ENCODE measurements at places on chromosomes 3 and 15.
A peak's percentile ranks its signal among the peaks of the same experiment; 100 is the strongest.

- DNase-seq: no peak
Measured at GRCh38 chr3:151751161-151751560, 17.4 kb downstream of the AADACL2 start.

- DNase-seq: no peak
Measured at GRCh38 chr3:133983576-133984560, 45.9 kb downstream of the SLCO2A1 start.

DNA sequence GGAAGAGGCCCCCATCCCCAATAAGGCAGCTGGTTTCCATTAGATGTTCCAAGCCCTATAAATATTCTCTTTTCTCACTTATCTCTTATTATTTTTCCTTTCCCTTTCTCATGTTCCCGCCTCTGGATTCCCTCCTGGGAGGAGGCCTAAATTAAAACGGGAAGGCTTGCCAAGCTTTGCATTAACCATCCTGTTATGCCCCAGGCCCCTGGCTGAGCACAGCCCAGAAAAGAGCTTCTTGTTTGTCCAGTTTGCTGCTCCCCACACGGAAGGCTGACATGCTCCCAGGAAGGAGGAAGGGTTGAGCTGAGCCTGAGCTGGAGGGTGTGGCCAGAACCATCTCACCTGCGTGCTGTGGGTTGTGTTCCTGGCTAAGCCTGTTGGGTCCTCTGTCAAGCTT, 63.1 kb upstream of the BOC start:
- DNase-seq: no peak

DNA sequence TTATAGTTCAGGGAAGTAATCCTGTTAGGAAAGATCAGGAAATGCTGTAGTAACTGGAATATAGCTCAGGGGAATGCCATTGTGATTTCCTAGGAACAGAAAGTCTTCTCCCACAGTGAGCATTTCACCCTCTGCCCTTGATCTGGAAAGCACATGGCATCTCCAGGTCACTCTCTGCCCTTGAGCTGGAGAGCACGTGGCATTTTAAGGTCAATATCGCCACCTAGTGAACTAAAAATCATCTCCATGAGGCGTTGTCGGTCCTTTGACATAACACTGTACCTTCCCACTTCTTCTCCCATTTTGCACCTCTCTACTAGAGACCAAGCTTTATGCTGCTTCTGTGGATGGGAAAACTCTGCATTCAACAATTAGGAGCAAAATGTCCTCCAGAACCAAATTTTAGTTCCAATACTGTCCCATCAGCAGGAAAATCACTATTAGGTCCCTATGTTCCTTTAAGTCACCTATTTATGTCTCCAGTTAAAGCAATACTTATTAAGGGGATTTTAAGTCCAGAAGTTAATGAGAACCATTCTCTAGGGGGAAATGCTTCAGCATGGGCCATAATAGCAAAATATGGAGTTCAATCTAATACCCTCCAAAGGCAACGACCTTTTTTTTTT, 54.7 kb upstream of the GK5 start:
- DNase-seq: peak; percentile 37

- no peak for DNase-seq
Measured at GRCh38 chr3:22141769-22142168, 390.8 kb upstream of the ZNF385D start.

DNA sequence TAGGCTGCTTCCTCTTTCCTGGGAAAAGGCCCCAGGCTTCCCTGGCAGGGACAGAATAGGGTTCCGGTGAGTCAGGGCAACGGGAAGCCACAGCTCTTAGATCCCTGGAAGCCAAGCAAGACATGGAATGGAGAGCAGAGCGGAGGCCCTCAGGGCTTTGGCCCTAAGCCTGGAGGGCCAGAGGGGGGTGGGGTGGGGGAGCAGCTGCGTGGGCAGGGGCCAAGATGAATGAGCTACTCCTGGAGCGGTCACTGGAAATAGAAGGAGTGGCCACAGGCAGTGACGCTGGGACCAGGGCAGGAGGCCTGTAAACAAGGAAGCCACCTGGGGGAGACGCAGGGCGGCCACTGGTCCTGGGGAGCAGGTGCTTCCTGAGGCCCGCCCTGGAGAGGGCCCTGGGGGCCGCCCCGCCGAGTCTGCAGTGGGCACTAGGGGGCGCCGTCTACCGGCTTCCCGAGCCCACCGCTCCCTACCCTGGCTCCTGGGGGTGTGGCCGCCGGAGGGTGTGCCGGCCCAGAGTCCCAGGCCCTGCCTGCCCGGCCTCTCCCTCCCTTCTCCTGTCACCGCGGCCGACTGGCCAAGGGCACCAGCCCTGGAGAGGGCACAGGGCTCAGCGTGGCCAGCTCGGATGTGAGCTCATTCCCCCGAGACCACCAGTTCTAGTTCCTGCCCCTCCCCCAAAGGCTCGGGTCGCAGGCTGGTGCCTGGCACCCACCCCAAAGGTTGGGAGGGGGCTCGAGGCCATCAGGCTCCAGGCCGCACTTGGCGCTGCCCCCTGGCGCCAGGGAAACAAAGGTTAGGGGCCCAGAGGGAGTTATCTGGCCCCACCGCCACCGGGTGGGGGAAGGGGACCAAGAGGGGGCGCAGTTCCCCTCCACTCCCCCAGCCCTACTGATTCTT, 12.1 kb downstream of the VPS18 start:
- DNase-seq: peak; percentile 75

DNA sequence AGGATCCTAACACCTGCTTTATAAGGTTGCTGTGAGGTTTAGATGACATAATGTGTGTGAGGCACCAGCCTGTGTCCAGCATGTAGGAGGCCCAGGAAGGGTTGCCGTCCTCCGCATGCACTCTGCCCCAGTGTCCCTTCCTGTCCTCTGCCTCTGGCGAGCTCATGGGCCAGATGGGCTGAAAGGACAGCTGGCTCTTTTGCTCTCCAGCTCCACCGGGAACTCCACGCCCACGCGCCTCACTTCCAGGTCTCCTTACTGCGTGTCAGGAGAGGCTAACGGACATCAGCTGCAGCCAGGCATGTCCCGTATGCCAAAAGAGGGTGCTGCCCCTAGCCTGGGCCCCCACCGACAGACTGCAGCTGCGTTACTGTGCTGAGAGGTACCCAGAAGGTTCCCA, 12.2 kb downstream of the MUC20 start:
- no peak for DNase-seq
